Epithelial cell of esophagus (primary cell): ENCODE measurements at places on chromosomes 2 and 18.

DNA sequence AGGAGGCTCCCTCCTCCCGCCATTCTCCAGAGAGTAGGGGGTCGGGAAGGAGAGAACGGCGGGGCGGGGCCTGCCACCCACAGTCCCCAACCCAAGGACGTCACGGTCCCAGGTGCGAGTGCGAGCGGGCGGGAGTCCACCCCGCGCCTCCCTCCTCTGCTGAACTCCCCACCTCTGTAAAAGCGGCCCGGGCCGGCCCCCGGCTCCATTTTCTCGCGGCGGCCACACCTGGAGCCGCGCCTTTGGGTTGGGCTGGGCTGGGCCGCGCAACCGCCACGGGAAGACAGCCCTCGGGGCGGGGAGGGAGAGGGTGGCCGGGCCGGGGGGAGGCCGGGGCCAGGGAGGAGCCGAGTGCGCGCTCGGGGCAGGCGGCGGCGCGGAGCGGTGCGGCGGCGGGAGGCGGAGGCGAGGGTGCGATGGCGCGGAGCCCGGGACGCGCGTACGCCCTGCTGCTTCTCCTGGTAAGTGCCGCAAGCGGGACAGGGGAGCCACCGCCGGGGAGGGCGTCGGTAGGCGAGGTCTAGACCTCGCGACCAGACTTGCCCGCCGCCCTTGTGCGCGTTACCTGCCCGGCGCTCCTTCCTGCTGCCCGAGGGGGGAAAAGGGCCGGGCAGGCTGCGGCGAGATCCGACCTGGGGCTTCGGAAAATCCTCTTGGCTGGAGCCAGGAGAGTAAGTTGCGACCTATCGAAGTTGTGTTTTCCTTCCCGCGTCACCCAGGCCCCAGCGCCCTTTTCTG is at the start of gene DSG2:
TSS of gene DSG2 (plus strand) at position 342 of the 738 bp plus-strand sequence. CDS start at position 417, 75 bp downstream.
- DNase-seq: peak; percentile 87

- DNase-seq: no peak
These were observed 568.1 kb upstream of the SALL3 start for GRCh38 chr18:78411539-78411938.

GRCh38 chr2:203692031-203692710 is 14.3 kb upstream of the CD28 start:
- no peak for DNase-seq

- no peak for DNase-seq
These were observed 30.5 kb downstream of the ZEB2 start for GRCh38 chr2:144489315-144489916.

DNA sequence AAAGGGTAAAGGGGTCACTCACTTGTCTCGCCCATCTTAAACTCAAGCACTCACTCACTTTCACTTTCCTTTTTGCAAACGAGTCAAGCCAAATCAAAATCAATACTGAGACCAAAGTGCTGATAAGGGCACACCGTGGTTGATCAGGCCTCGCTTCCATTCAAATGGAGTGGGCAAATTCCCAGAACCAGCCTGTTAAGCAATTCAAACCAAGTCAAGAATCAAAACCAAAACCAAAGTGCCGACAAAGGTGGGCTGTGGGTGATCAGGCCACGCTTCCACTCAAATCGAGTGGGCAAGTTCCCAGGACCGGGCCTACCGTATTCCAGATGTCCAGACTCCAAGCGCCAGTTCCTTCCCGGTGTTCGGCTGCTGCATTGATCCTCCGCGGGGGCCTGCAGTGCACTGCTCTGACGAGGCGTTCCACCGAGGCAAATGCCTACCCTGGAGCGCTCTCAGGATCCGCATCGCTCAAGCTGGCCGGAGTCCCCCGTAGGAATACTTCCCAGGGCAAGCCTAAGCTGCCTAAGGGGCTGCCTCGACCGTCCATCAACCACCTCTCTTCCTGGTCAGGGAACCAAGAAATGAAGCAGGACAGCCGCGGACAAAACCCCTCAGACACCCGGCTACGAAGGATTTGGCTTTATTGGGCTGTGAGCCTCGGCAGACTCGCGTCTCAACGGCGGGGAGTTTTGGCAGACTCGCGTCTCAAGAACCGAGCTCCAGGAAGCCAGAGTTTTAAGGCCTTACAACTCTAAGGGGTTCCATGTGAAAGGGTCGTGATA is 89.9 kb upstream of the SLC1A4 start:
- no peak for DNase-seq

DNA sequence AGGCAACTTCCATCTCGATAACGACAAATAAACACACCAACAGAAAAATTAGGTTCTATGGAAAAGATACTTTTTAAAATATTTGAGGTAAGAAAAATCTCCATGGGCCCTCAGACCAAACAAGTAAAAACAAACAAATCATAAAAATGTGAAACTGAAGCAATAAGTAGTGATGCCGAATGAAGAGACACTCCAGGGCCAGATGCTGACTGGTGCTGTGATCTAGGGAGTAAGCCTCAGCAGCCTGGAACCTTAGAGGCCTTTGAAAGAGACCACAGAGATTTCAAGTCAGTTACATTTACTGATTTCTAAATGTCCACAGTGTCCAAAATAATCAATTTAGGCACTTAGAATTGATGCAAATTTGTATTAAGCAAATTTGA is 1144.7 kb downstream of the CNTNAP5 start:
- no peak for DNase-seq

DNA sequence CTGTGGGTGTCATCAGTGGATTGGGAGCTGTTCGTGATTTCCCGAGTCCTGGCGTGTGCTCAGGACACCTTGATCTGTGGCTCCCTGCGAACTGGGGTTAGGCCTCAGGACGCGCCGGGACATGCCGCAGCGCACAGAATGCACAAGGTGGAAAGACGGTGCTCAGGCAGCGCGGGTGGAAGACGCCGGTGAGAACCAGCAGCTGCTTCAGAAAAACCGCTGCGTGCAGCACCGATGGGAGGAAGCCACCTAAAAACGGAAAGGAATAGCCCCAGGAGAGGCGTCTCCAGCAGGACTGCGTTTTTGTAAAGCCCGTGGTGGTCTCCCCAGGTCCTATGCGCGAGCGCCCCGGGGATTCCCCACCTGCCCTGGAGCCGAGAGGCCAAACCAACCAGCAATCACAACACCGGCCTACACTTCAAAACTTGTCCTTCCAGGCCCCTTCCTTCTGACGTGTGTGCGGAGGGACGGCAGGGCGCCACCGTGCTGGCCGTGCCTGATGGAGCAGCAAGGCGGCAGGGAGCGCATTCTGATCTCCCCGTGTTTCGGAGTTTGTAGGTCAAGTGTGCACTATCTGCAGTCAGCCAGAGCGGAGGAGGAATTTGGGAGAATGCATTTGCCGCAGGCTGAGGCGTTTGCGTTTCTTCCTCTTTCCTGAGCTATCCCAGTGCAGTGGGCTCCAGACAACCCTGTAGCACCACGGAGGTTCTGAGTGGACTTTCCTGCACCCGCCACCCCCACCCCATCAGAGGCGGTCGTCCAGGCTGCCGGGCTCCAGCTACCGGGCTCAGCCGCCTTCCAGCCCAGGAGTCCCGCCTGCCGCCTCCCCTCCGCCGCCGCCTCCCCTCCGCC is 32.2 kb downstream of the RTP5 start:
- peak; percentile 57 for DNase-seq

- no peak for DNase-seq
These were observed 191.2 kb downstream of the IRS1 start for GRCh38 chr2:226608451-226608850.

- DNase-seq: peak; percentile 68
These were observed 14.4 kb upstream of the STAT4 start for GRCh38 chr2:191165176-191165643.

GRCh38 chr2:37730037-37730818 is 58.8 kb upstream of the CDC42EP3 start:
- peak; percentile 5 for DNase-seq

- DNase-seq: peak; percentile 81
These were observed 9.3 kb upstream of the LRRC30 start for GRCh38 chr18:7221424-7222155.

DNA sequence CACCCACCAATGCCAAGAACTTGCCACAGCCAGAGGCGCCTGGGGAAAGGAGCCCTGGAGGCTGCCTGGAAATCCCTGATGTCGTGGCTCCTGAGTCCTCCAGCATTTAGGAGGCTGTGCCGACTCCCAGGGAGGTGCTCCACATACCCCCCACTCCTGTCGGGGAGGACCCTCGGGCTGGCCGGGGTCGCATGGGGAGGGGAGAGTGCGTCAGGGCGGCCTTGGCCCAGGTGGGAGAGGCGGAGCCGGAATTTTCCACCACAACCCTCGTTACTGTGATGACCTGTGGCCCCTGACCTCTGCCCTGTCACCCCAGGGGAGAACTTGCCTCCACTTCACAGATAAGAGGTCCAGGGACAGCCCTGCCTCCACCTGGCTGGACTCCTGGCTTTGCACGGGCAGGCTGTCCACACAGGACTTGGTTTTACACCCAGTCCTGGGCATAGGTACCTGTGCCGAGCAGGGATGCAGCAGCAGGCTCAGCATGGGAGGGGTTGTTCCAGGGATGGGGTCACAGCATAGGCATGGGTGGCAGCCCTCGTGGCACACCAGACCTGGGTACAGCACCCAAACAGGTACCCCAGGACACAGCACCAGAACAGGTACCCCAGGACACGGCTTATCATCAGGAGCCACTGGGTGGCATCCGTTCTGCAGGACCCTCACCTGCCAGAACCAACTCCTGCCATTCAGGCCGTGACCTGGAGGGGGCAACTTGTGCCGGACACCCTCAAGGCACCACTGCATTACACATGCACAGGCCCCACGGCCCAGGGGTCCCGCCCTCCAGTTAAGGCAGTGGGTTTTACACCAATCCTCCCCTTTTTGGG is 12.3 kb upstream of the AGXT start:
- no peak for DNase-seq

DNA sequence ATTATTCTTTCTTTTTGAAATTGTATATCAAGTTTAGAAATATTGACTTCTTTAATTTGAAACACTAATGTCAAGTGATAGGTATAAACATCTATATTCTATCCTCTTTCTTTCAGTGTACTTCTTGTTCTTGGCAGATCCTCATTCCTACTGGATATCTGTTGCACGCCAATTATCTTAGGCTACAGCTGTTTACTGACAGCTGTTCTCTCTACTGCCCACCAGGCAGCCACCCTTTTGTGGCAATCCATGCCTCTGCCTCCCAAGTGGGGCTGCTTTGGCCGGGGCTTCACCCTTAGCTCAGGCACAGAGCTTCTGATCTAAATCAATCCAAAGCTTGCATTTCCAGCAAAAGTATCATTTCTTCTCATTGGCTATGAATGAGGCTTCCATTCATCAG is 50.6 kb upstream of the ITSN2 start:
- DNase-seq: no peak

DNA sequence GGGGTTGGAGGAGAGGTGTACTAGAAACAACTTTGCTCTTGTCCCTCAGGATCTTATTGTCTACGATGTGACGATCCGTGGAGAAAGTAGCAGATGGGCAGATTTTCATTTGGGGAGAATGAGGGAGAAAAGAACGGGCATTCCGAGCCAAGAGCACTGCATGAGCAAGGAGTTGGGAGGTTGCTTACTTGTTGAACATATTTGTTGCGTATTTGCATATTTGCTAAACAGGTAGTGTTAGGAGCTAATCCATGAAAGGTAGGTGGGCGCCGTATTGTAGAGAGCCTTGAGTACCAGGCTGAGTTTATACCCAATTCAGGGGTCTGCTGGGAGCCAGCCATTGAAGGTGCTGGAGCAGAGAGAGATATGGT is 490 bp downstream of the BCS1L start:
- peak; percentile 10 for DNase-seq

GRCh38 chr2:190129421-190130199 is 67.1 kb upstream of the MSTN start:
- no peak for DNase-seq

DNA sequence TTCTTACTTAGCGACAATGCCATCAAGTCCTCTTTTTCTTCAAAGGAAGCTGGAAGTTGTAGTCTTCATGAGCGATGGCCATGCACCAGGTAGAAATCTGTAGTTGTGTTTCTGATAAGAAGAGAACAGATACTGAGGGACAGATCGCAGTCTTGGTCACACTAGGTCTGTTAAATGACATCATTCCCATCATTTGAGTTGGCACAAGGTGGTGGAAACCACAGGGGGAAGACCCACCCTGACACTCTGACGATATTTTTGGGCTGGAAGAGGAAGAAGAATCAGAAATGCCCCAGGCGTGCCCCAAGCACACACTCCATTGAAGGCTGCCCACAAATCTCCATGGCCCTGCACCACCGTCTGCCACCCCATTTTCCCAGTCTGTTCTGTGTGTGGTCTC is 89.0 kb upstream of the BOD1L2 start:
- DNase-seq: no peak

GRCh38 chr2:207807516-207807915 is 37.8 kb upstream of the FZD5 start:
- DNase-seq: no peak

- DNase-seq: no peak
These were observed 616.1 kb downstream of the IRS1 start for GRCh38 chr2:226183550-226183949.

DNA sequence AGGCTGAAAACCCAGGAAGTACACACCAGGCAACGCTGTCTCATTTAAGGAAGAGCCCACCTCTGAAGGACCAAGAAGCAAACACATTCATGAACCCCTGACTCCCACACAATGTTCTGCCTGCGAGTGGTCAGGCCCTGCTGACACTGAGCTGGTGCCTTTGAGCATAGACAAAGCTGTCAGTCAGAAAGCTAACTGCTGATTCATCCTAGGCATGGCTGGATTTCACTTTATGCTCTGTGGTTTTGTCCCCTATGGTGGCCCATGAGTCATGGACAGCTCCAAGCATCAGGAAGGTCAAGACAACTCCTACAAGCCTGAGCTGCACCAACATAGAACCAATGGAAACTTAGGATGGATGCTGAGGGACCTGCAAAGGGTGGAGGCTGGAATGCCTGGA is 78.9 kb downstream of the UXS1 start:
- peak; percentile 51 for DNase-seq
